GM12891 (cell line): ENCODE measurements at places on chromosomes 1 and 21.

- DNase-seq: no peak
Measured at GRCh38 chr1:92167151-92167550, 50.6 kb upstream of the C1orf146 start.

DNA sequence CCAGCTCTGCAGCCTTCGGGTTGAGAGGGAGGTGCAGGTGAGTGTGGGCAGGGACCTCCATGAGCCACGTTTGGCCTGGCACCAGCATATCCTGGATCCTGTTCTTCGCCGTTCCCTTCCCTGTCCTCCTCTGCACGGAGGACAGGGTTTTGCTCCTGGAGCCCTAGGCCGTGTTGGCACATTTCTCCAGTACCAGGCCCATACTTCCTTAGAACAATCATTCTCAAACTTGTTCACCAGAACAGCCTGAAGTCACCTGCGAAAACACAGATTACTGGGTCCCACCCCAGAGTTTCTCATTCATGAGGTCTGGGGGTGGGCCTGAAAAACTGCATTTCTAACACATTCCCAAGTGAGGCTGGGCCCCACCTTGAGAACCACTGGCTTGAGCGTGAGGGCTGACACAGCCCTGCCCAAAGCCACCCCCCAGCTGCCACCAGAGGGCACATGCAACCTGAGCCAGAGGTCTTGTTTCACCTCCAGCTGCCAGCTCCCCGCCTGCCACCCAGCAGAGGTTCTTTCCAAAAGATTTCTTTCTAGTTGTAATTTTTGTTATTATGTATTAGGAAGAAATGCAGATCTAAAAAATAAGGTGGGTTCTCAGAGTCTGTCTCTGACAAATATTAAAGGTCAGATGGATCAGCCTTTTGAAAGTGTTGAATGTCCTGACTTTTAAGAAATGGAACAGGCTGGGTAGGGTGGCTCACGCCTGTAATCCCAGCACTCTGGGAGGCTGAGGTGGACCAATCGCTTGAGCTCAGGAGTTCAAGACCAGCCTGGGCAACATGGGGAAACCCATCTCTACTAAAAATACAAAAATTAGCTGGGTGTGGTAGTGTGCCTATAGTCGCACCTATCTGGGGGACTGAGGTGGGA is 39.6 kb upstream of the LDLRAP1 start:
- no peak for DNase-seq

GRCh38 chr1:186828611-186829454 is at the start of gene PLA2G4A:
TSS of gene PLA2G4A (plus strand) at chr1:186828949. CDS start at chr1:186854355, 25,406 bp downstream.
- no peak for DNase-seq

DNA sequence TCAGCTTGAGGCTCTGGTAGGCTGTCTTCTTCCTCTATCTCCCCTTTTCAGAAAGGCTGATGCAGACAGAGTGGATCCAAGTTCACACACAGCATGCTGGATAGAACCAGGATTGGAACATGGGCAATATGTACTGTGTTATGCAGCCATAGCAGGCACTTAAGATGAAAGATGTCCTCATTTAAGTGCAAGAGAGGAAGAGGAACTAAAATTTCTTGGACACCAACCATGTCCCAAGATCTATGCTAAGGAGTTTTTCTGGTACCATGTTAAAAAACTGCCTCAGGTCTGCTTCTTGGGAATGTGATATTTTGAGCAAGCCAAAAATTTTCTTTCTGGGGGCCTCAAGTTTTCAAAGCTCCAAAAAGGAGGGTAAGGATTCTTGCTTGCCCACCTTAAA is 1.2 kb downstream of the SDHB start:
- DNase-seq: no peak

GRCh38 chr1:71918630-71919029 is 363.7 kb downstream of the NEGR1 start:
- no peak for DNase-seq

DNA sequence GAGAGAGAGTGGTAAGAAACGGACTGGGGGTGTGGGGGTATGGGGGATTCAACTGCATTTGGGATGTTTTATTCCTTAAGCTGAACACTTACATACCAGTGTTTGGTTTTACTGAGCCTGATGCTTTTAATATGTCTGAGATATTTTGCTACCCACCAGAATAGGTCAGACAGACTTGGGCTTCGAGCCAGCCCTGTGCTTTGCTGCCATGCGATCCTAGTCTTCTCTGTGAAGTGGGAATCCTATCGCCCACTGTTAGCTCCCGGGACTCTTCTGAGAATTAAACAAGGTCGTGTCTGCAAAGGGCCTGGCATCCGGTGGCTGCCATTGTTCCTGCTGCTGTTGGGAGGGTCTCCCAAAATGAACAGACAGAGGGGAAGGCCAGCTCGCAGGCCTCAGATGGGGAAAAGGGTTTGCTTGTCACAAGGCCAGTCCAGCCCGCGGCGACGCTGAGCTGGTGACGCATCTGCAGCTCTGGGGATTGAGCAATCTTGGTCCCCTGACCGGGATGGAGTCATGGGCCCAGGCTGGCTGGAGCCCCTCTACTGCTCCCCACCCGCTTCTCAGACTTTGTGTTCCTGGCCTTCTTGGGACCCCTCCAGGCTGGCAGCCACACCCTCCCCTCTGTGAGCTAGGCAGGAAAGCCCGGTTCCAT is 26.9 kb upstream of the ECE1 start:
- DNase-seq: no peak

GRCh38 chr1:99525331-99525730 is 120.6 kb upstream of the PALMD start:
- DNase-seq: no peak

GRCh38 chr1:46790446-46791101 is 8.3 kb upstream of the CYP4B1 start:
- no peak for DNase-seq
